ENCODE measurements at places on chromosomes 2 and 18.
A peak's percentile ranks its signal among the peaks of the same experiment; 100 is the strongest.

DNA sequence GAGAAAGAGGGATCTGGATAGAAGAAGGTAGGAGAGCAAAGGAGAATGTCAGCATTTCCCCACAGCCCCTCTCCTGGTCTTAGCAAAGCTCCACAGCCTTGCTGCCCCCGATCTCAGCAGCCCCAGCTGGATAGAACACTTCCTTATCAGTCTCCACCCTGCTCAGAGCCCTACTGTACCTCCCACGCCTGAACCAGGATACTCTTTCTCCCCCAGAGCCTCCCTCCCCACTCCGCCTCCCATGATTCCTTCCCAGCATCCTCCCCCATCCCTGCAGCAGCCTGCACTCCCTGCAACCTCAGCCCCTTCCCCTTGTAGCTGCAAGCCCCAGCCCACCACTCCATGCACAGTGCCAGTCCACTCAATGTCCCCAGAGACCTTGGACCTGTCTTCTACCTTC is 25.8 kb downstream of the PLB1 start:
- no peak for DNase-seq

DNA sequence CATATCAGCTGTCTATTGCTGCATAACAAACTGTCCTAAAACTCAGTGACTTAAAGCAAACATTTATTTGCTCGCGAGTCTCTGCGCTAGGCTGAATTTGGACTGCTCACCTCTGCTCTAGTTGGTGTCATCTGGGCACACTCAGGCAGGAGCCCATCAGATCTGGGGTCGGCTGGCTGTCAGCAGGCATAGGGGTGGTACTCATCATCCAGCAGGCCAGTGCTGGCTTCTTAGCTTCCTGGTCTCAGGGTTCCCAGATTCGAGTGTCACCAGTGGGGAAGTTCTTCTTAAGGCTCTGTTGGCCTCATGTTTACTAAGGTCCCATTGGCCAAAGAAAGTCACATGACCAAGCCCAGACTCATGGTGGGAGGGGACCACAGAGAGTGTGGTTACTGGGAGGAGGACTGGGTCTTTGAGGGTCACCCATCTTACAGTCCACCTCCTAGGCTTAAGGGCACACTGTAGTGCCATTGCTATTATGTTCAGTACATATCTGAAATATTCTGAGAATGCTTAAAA is 71.6 kb upstream of the ATG16L1 start:
- DNase-seq, result no peak

DNA sequence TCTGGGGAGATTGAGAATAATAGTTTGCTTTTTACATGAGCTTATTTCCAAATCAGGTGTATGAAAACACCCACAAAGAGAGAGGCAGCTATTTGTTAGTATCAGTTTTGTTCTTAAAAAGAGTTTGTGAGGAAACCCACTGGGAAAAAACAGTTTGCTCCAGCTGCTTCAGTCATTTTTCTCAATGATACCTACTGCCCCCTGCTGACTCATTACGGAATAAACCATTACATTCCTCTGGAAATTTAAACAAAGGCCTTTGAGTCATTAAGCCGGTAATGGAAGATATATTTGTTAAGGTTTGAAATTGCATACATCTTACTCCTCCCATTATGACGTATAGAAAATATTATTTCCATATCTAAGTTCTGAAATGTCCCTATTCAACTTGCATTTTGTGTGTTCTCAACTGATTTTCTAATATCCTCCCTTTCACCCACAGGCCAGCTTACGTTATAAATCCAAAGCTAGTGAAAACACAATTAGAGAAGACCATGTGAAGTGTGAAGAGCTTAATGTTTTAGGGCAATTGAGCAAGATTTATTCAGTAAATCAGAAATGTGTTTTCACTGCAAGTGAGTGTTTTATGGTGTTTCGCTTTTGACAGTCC is 761.6 kb downstream of the DSC3 start:
- no peak for DNase-seq

- no peak for DNase-seq
Measured at GRCh38 chr18:36187826-36188721, 777 bp downstream of the MOCOS start.

DNA sequence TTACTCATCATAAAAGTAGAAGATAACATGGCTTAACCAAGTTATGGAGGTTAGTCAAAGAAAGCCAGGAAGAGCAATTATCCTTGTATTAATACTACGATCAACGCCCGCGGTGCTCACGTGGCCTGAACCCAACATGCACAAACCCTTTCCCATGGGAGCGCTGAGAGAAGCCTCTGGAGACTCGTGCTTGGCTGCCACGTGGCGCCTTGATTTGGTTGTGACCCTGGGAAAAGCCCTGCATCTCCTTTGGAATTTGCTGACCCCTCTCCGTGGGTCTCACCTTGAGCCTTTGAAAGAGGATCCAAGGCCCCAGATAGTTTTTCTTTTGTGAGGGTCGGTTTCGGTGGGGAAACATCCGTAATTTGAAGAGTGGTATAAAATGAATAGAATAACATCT is 255.6 kb downstream of the DCDC2C start:
- no peak for DNase-seq

DNA sequence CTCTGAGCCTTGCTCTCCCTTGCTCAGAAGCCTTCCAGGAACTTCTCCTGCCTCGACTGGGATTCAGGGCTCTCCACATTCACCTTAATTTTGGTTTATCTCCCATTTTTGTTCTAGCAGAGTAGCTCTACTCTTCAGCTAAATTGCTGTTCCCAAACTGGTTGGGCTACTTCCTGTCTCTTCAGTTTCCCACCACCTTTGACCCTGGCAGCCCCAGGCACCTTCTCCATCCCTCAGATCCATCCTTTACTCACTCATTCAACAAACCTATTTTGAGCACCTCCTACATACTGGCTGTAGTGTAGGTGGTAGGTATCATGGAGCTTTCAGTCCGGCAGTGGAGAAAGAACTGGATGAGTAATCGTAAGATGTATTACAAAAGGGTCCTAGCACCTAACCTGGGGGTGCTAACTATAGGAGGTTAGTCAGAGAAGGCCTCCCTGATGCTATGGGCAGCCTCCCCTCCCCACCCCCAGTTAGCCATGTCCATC is 26.3 kb downstream of the MERTK start:
- DNase-seq, result no peak

GRCh38 chr2:111622859-111623258 is 261.1 kb downstream of the ANAPC1 start:
- DNase-seq, result no peak

GRCh38 chr2:111659361-111660333 is 224.3 kb downstream of the ANAPC1 start:
- DNase-seq, result no peak

- DNase-seq, result no peak
Measured at GRCh38 chr2:207601774-207602173, 23.4 kb downstream of the METTL21A start.

DNA sequence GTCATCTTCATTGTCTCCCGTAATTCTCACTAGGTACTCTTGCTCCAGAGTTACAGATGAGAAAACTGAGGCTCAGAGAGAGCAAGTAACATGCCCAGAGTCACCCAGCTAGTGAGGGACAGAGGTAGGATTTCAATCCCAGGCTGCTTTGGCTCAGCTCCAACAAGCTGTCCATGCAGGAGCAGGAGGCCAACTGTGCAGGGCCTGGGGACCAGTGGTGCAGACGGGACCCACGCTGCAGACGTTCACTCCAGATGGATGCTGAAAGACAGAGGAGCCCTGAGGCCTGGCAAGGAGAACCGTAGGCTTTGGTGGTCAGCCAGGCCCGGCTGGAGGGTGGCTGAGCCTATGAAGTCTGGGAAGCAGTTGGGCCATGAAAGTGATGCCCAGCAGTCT is 102.6 kb downstream of the MCFD2 start:
- no peak for DNase-seq

GRCh38 chr2:160701822-160702221 is 208.2 kb upstream of the RBMS1 start:
- DNase-seq, result peak; percentile 4

DNA sequence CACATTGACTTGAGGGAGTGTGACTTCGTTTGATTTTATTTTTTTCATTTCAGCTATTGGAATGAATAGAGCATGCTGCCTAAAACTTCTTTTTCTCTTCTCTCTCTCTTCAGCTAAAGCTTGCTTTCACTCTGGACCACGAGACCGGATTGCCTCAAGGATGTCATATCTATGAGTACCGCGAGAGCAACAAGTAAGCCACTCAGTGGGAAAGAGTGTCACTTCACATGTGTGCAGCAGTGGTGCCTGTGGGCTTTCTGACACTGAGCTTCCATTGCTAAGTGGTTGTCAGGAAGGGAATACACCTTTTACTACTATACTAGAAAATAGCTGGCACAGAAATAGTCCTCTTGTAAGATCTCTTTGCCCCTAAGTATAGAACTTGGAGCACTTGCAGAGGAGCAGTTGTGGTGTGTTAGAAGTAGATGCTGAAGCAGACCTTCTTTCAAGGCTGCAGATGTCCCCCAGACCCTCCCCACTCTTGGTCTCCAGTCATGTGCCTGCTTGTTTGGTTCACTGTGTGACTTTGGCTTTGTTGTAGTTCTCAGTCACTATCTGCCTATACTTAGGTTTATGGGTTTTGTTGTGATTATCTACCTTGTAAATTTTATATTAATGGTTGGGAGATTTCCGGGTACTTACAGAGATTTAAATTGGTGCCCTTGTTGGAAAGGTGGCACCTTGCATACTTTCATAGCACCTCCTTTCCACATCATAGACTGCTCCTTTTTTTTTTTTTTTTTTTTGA is 78.5 kb upstream of the ALPP start:
- DNase-seq, result no peak

GRCh38 chr2:100509066-100509465 is 38.8 kb downstream of the NMS start:
- no peak for DNase-seq

GRCh38 chr18:76376225-76376624 is 118.8 kb downstream of the ZNF516 start:
- DNase-seq, result no peak

DNA sequence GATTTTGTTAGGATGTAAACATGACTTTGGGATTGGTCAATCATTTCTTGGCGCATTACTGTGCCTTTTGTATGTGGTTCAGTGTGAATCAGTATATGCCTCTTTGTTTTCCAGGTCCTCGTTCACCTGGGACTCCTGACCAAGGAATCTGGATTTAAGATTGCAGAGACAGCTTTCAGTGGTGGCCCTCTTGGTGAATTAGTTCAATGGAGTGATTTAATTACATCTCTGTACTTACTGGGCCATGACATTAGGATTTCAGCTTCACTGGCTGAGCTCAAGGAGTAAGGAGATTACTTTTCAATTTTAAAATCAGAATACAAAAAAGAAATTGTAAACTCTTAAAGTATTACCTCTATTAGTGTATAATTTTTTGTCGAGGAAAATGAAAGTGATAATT is 87.6 kb downstream of the MGAT5 start:
- no peak for DNase-seq

DNA sequence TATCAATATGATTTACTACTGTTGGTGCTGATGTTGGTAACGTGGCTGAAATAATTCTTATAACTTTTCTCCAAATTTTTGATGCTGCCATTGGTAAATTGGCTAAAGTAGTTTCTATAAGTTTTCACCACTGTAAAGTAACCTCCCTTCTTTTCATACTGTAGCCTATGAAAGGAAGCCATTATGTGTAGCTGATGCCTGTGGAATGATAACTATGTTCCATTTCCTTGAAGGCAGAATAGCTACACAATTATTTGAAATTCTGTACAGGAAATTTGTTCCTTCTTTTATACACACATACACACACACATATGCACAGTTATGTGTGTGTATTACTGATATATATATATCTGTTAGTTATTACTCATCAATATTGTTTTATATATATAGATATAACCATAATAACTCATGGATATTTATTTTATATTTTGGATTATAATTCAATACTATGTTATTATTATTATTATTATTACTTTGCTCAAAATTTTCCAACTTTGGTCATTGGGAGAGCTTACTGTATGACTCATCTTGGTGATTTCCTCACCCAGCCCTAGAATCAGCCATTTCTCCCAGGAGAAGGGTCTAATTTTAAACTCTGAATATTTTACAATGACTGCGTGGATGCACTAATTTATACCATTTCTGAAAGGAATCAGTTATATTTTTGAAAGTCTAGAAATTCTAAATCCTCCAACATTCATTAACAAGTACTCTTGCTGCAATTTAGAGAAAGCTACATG is 1677.7 kb downstream of the SUCLG1 start:
- DNase-seq, result no peak

DNA sequence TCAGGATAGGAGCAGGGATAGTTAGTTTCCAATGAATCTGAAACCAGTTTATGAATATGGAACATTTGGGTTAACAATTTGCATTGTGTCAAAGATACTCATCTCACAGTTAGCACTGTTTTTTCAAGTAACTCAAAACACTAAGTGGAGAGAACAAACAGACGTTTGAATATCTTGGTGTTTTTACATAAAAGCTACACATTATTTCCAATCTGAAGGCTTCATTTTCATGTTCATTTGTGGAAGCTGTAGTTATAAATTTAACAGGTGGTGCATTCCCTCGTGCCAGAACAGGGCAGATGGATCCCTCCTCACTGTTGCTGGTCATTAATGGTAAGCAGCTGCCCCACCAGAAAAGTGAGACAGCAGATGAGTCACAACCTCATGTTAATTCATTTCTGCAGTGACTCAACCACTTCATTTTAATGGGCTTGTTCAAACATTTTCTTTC is 286.9 kb downstream of the TMX3 start:
- no peak for DNase-seq

GRCh38 chr2:169393068-169393590 is 30.8 kb upstream of the LRP2 start:
- no peak for DNase-seq

DNA sequence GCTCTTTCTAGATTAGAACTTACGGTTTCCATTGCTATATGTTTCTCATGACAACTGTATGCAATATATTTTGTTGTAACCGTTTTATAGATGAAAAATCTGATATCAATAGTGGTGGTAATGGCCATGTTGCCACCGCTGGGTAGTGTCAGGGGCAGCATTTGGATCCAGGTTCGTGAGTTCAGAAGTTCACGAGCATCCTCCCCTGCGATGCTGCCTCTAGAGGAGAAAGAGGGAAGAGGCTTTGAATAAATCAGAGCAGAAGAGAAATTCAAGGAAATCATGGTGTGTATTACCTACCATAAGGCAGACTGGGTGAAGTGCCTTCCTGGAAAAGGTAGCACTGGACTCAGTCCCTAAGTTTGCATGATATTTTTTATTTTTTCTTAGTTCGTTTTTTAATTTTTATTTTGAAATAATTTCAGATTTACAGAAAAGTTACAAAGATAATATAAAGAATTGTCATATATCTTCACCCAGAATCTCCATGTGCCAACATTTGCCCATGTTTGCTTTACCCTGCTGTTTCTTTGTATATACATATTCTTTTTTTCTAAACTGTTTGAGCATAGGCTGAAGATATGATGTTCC is 3.3 kb upstream of the ZBTB7C start:
- peak; percentile 7 for DNase-seq

DNA sequence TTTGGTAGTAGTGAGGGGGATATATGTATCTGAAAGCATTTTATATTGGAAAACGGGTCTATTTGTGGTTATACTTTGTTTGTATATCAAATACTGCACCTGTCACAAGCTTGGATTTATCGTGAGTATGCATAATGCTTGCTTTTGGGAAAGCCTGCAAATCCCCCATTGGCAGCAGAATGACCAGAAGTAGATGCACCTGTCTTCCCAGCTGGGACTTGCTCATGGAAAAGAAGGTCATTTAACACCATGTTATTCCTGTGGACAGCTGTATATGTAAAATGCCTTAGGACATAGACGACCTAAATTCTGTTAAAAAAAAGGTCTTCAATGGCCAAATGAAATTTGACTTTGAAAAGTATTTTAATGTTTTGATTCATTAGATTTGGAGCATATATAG is 599.4 kb downstream of the XIRP2 start:
- no peak for DNase-seq
